ENCODE measurements at places on chromosomes 1 and 21. TPM values are rescaled to one million over a fixed set of nuclear protein-coding genes. Genes with fewer than 3 reads are reported as not detected.

The IFI44L gene
- 0.28 TPM for polyA plus RNA-seq

The GPR25 gene
- polyA plus RNA-seq = not detected

The ZFP69 gene
- polyA plus RNA-seq = 1.4 TPM

The KIF21B gene
- 0.10 TPM for polyA plus RNA-seq

The FCGR2B gene
- not detected for polyA plus RNA-seq

The HLX gene
- polyA plus RNA-seq = 4.2 TPM

The MFSD2A gene
- polyA plus RNA-seq = 2.0 TPM

The THRAP3 gene
- 69.0 TPM for polyA plus RNA-seq

The SPATA45 gene
- not detected for polyA plus RNA-seq

The MCOLN2 gene
- polyA plus RNA-seq = 0.29 TPM

Measured in BJ (cell line).